ENCODE measurements at places on chromosomes 12 and 14. TPM values are rescaled to one million over a fixed set of nuclear protein-coding genes. Genes with fewer than 3 reads are reported as not detected.

DNA sequence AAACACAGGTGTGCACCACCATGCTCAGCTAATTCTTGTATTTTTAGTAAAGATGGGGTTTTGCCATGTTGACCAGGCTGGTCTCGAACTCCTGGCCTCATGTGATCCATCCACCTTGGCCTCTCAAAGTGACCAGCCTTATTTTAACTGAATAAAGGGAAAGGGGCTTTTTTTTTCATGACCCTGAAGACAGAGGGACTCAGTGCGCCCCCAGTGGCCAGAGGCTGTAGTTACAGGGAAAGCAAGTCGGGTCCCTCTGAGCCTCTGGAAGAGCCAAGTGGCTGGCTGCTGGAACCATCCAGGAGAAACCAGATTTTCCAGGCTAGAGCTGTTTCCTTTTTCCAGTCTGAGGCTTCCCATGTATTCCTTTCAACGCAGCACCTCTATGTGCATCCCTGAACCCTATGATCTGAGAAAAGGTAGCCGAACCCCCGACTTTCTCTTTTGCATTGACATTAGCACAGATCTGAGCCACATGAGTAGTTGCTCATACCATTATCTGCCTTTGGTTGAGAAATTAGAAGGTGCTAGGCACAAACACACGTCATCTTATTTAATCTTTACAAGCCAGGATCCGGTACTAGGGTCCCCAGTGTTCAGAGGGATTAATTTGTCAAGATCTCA, 342.7 kb downstream of the CACNA1C start:
- no peaks in the 10 kb centered on the region for H3K27me3 ChIP-seq
- H3K27ac ChIP-seq = peak overlapping the region; percentile 87
- H3K36me3 ChIP-seq = no peaks in the 10 kb centered on the region
- H3K4me3 ChIP-seq = no peak overlapping the region
- H3K4me1 ChIP-seq = no peaks in the 10 kb centered on the region
- no peak for DNase-seq

DNA sequence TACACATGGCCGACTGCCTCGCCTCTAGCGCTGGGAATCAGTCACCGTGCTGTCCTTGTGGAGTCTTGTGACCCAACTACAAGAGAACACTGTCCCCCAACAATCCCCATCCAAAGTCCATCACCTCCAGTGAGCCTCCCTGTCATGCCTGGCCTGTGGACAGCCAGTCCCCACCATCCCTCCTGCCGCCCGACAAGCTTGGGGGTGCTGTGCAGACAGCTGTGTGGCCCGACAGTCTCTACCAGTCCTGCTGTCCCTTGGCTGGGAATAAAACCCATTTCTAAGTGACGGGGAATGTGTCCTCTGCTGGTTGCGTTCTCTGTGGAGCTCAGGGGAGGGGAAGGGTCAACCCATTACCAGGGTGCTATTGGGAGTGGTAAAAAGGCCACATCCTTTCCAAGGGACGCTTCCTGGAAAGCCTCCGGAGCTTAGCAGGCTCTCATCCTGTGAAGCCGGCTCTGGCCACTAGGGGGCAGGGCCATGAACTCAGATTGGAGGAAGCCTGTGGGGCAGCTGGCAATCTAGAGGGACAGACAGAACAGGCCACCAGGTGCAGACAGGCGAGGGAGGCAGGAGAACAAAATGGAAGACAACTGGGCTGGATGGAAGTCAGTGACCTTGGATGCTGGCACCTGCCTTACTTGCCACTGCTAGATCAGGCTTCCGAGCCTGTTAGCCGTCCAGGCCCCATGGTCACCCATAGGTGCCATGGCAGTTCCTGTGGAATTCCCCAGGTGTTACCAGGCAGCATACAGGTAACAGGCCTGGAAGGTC, 12.0 kb upstream of the BLTP3B start:
- H3K4me3 ChIP-seq = no peak overlapping the region
- no peaks in the 10 kb centered on the region for H3K36me3 ChIP-seq
- no peaks in the 10 kb centered on the region for H3K27me3 ChIP-seq
- no peaks in the 10 kb centered on the region for H3K4me1 ChIP-seq

GRCh38 chr12:50562520-50563433, 58.0 kb downstream of the DIP2B start:
- H3K4me3 ChIP-seq = no peak overlapping the region
- no peaks in the 10 kb centered on the region for H3K4me1 ChIP-seq
- DNase-seq = no peak
- no peaks in the 10 kb centered on the region for H3K27me3 ChIP-seq

- peaks cover 10% of the 10 kb centered on the region for H3K4me1 ChIP-seq
- no peaks in the 10 kb centered on the region for H3K36me3 ChIP-seq
- no peak overlapping the region for H3K27ac ChIP-seq
- peak; percentile 34 for DNase-seq
- H3K27me3 ChIP-seq = no peaks in the 10 kb centered on the region
Observed at GRCh38 chr14:90416720-90417119, 19.9 kb downstream of the CALM1 start.

PFKM gene
- total RNA-seq = 59.2 TPM

- peaks cover 75% of the 10 kb centered on the region for H3K4me1 ChIP-seq
- no peaks in the 10 kb centered on the region for H3K27me3 ChIP-seq
- no peak overlapping the region for H3K27ac ChIP-seq
- H3K4me3 ChIP-seq = no peak overlapping the region
- no peaks in the 10 kb centered on the region for H3K36me3 ChIP-seq
- peak; percentile 63 for DNase-seq
Observed at GRCh38 chr14:99758872-99759545, 34.2 kb upstream of the EML1 start.

- peak; percentile 92 for DNase-seq
- H3K27me3 ChIP-seq = no peaks in the 10 kb centered on the region
- H3K4me1 ChIP-seq = no peaks in the 10 kb centered on the region
- peak overlapping the region; percentile 45 for H3K4me3 ChIP-seq
Observed at GRCh38 chr14:103533137-103533998, 4.4 kb downstream of the TRMT61A start.

- no peak for DNase-seq
- no peaks in the 10 kb centered on the region for H3K4me1 ChIP-seq
- no peak overlapping the region for H3K27ac ChIP-seq
- no peaks in the 10 kb centered on the region for H3K27me3 ChIP-seq
Observed at GRCh38 chr12:118307069-118307954, 65.4 kb downstream of the TAOK3 start.

DIP2B gene
- 19.6 TPM for total RNA-seq

PKP2 gene
- 1.2 TPM for total RNA-seq

DNA sequence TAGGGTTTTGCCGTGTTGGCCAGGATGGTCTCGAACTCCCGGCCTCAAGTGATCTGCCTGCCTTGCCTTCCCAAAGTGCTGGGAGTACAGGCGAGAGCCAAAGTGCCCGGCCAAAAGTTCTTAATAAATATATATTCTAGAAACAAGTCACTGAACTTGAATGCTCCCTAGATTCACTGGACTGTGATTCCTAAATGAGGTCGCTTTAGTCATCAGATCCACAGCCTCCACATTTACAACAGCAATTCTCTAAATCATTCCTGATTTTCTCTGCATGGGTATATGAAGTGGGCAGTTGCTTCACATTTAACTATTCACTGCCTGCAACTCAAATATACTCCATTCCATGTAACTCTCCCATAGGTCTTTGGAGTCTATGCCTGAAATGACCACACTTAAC, 813.0 kb downstream of the GALC start:
- no peaks in the 10 kb centered on the region for H3K36me3 ChIP-seq
- no peak overlapping the region for H3K27ac ChIP-seq
- H3K4me3 ChIP-seq = no peak overlapping the region
- no peaks in the 10 kb centered on the region for H3K27me3 ChIP-seq
- H3K4me1 ChIP-seq = no peaks in the 10 kb centered on the region

- no peaks in the 10 kb centered on the region for H3K4me1 ChIP-seq
- H3K27ac ChIP-seq = no peak overlapping the region
- no peaks in the 10 kb centered on the region for H3K36me3 ChIP-seq
- H3K4me3 ChIP-seq = no peak overlapping the region
Observed at GRCh38 chr14:69633238-69633637, 21.8 kb downstream of the SUSD6 start.

DNA sequence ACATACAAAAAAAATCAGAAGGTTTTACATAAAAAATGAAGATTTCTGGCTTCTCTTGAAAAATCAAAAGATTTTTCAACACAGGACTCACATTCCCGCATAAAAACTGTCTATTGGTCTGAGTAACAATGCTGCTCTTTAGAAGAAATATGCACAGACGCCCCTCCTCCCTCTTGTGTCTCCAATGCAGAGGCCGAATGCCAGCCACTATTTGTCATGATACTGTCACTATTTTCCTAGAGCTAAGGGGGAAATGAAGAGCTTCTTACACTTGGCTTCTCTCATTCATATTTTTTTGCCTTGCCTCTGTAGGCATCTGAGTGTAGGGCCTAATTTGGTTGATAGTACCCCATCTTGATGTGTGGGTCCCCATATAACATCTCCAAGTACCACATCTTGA, 98.0 kb downstream of the BBS10 start:
- no peaks in the 10 kb centered on the region for H3K36me3 ChIP-seq
- no peak for DNase-seq
- H3K27me3 ChIP-seq = no peaks in the 10 kb centered on the region
- no peak overlapping the region for H3K4me3 ChIP-seq

DNA sequence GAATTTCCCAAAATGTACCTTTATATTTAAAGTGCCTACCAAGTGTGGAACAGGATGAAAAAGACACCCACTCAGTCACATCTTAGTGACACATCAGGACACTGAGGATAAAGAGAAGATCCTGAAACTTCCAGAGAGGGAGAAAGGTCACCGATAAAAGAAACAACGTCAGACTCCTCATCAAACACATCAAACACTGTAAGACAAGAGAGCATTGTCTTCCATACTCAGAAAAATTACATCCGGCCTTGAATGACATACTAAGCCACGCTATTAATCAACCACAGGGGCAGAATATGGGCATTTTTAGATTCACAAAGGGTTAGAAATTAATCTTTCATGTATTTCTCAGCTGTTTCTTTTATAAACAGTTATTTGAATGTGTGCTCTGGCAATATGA, 490.3 kb downstream of the APAF1 start:
- no peak for DNase-seq
- H3K4me3 ChIP-seq = no peak overlapping the region
- H3K36me3 ChIP-seq = no peaks in the 10 kb centered on the region
- no peaks in the 10 kb centered on the region for H3K27me3 ChIP-seq
- no peaks in the 10 kb centered on the region for H3K4me1 ChIP-seq

GRCh38 chr14:34628681-34629135, 1.2 kb downstream of the SNX6 start:
- H3K27ac ChIP-seq = peak overlapping the region; percentile 90
- H3K4me3 ChIP-seq = peak overlapping the region; percentile 96
- no peaks in the 10 kb centered on the region for H3K36me3 ChIP-seq
- DNase-seq = no peak
- peaks cover 27% of the 10 kb centered on the region for H3K4me1 ChIP-seq

COX14 gene
- 179 TPM for total RNA-seq

COCH gene
- total RNA-seq = 15.1 TPM

DNA sequence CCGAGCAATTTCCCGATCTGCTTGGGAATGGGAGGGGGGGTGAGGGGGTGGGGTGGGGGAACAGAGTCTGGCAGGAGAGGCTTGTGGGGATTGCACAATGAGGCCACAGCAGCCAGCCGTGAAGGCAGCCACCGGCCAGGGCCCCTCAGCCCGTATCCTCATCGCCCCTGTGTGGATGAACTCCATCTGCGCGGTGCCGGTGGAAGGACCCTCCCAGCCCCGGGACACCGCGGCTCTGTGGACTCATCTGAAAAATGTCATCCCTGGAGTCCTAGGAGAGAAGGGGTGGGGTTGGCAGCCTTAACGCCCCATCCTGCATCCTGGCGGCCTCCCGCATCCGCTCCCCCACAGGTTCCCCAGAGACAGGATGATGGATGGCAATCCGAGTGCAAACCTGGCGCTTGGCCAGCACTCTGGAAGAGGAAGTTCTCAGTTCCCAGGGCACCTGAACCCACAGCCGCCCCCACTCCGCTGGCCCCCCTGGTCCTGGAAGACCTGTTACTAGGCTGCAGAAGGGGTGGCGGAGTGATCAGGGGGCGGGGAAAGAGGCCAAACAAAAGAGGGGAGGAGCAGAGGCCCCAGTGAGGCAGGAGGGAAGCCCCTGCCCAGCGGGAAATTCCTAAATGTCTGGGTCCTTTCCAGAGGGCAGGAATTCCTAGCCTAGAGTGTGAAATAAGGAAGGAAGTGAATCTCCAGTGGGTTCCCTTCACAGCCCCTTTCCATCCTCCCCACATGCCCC, 1.2 kb upstream of the TNFAIP2 start:
- H3K4me1 ChIP-seq = peaks cover 66% of the 10 kb centered on the region
- peak overlapping the region; percentile 61 for H3K4me3 ChIP-seq
- H3K27ac ChIP-seq = peak overlapping the region; percentile 86
- peak; percentile 96 for DNase-seq

DNA sequence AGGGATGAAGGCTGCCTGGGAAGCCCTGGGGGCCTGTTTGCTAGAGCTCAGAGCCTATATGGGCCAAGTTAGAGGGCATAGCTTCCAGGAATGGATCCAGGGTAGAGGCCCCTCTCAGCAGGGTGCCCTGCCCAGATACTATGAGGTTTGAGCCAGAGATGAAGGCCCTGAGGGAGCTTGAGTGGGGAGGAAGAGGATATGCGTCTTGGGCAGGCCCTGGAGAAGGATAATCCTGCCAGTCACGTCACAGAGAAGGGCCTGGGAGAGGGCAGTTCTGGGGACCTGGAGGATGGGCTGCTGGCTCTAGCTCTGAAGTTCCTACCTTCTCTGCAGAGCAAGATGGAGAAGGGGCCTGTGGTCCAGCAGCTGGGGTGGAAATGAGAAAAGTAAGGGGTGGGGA, 5.9 kb upstream of the CACNB3 start:
- H3K4me3 ChIP-seq = no peak overlapping the region
- H3K36me3 ChIP-seq = no peaks in the 10 kb centered on the region
- no peaks in the 10 kb centered on the region for H3K4me1 ChIP-seq
- H3K27me3 ChIP-seq = no peaks in the 10 kb centered on the region
- H3K27ac ChIP-seq = no peak overlapping the region

CLEC2A gene
- total RNA-seq = not detected

GRCh38 chr14:23093991-23094665, 808 bp downstream of the ACIN1 start:
- H3K4me3 ChIP-seq = peak overlapping the region; percentile 92
- H3K36me3 ChIP-seq = peaks cover 57% of the 10 kb centered on the region
- peaks cover 37% of the 10 kb centered on the region for H3K4me1 ChIP-seq
- H3K27me3 ChIP-seq = no peaks in the 10 kb centered on the region
- H3K27ac ChIP-seq = peak overlapping the region; percentile 99

GRCh38 chr14:71856199-71856919, 75.9 kb upstream of the RGS6 start:
- no peaks in the 10 kb centered on the region for H3K4me1 ChIP-seq
- H3K36me3 ChIP-seq = no peaks in the 10 kb centered on the region
- no peak overlapping the region for H3K4me3 ChIP-seq
- no peak overlapping the region for H3K27ac ChIP-seq
- no peak for DNase-seq
